ENCODE measurements at places on chromosomes 4 and X. TPM values are rescaled to one million over a fixed set of nuclear protein-coding genes. Genes with fewer than 3 reads are reported as not detected.

Gene HDX
- total RNA-seq: 12.6 TPM

GRCh38 chr4:40918330-40918729 lies 168.6 kb downstream of the NSUN7 start:
- H3K4me1 ChIP-seq: peaks cover 32% of the 10 kb centered on the region
- H3K27ac ChIP-seq: peak overlapping the region; percentile 54
- H3K27me3 ChIP-seq: no peaks in the 10 kb centered on the region
- DNase-seq: no peak

Gene CXCL1
- 0.74 TPM for total RNA-seq

Gene RRH
- 0.29 TPM for total RNA-seq

Gene DLG3
- total RNA-seq: 44.0 TPM

GRCh38 chr4:119038116-119038841 lies 97.4 kb upstream of the MYOZ2 start:
- DNase-seq: no peak
- H3K36me3 ChIP-seq: peaks cover 3% of the 10 kb centered on the region
- H3K4me3 ChIP-seq: no peak overlapping the region
- peaks cover 32% of the 10 kb centered on the region for H3K4me1 ChIP-seq

Gene IRF2
- total RNA-seq: 15.8 TPM

DNA sequence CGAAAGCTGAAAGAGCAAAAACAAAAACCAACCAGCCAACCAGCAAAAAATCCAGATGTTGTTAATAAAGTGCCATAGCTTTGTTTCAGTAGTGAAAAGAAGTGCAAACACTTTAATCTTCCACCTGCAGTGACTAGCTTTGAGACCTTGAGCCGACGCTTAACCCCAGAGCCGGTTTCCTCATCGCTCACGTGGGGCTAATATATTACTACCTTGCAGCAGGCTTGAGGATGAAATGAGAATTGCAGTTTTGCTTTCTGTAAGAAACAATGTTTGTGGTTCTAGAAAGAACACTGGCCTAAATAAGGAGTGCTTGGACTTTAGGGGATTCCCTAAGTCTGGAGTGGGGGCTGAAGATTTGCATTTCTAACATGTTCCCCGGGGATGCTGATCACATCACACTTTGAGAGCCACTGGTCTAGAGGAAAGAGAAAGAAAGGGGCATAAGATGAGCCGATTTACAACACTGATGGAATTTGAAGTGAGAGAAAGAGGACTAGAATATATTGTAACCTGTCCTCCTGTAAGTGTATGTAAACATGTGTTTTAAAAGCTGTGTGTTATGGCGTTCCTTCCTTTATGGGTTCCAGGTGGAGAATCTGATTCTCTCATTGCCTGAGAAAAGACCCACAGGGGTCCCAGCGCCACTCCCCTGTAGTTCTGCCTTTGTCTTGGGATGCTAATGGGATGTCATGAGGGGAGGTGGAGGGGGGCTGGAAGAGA lies 1.4 kb downstream of the FGF2 start:
- peaks cover 15% of the 10 kb centered on the region for H3K4me1 ChIP-seq
- H3K27ac ChIP-seq: peak overlapping the region; percentile 64
- no peaks in the 10 kb centered on the region for H3K36me3 ChIP-seq
- DNase-seq: no peak

Gene AMTN
- not detected for total RNA-seq

GRCh38 chr4:107449611-107450369 lies 270.2 kb downstream of the PAPSS1 start:
- no peak for DNase-seq
- no peaks in the 10 kb centered on the region for H3K27me3 ChIP-seq
- peaks cover 9% of the 10 kb centered on the region for H3K4me1 ChIP-seq
- H3K36me3 ChIP-seq: peaks cover 2% of the 10 kb centered on the region
- no peak overlapping the region for H3K4me3 ChIP-seq

DNA sequence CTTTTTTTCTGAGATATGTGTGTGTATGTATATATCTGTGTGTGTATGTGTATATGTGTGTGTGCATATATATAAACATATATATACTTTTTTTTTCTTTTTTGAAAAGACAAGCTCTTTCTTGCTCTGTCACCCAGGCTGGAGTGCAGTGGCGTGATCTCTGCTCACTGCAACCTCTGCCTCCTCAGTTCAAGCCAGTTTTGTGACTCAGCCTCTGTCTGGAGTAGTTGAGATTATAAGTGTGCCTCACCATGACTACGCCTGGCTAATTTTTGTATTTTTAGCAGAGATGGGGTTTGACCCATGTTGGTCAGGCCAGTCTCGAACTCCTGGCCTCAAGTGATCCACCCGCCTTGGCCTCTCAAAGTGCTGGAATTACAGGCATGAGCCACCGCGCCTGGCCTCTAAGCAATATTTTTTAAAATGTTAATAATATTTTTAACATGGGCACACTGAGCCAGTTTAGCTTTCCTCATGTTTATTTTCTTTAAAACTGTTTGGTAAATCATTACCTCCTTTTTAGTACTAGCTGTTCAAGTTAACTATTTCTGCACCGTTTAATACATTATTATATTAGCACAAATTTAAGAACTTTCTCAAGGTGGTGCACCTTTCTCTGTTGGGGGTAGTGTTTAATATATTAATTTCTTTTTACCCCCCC lies 33.3 kb downstream of the BBS12 start:
- no peaks in the 10 kb centered on the region for H3K36me3 ChIP-seq
- H3K27me3 ChIP-seq: no peaks in the 10 kb centered on the region
- peaks cover 10% of the 10 kb centered on the region for H3K4me1 ChIP-seq
- no peak overlapping the region for H3K4me3 ChIP-seq

Gene IL13RA1
- 24.5 TPM for total RNA-seq

Gene RAB41
- total RNA-seq: not detected

Gene CCNB3
- 0.36 TPM for total RNA-seq

Gene IQSEC2
- 22.2 TPM for total RNA-seq

Gene GPR34
- not detected for total RNA-seq

DNA sequence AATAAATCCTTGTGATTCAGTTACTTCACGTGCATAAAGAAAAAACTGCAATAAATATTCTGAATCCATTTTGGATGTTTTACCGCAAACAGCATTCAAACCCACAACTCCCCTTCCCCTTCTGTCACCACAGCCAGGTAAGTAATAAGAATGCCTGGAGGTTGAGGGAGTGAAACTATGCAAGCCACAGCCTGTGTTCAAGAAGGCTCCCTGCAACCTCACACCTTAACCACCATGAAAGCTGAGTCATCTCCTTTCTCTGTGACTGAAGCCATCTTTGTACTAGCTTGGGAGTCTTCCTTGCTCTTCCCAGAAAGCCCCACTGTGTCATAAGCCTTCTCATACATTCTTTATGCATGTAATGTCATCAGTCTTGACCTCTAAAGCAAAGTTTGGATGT lies 297.0 kb upstream of the PUDP start:
- H3K4me3 ChIP-seq: no peak overlapping the region
- no peak overlapping the region for H3K27ac ChIP-seq
- DNase-seq: no peak

Gene MTMR8
- 3.0 TPM for total RNA-seq

Gene GSTCD
- 20.5 TPM for total RNA-seq

Gene SPANXN3
- total RNA-seq: not detected

- H3K27me3 ChIP-seq: no peaks in the 10 kb centered on the region
- DNase-seq: no peak
- H3K4me1 ChIP-seq: no peaks in the 10 kb centered on the region
Observed at GRCh38 chr4:164446516-164446915, 307.4 kb upstream of the SMIM31 start.

- no peak overlapping the region for H3K27ac ChIP-seq
- peaks cover 2% of the 10 kb centered on the region for H3K4me1 ChIP-seq
- no peak for DNase-seq
- peaks cover 7% of the 10 kb centered on the region for H3K36me3 ChIP-seq
- no peaks in the 10 kb centered on the region for H3K27me3 ChIP-seq
Observed at GRCh38 chr4:173252024-173252935, 81.9 kb downstream of the HMGB2 start.

DNA sequence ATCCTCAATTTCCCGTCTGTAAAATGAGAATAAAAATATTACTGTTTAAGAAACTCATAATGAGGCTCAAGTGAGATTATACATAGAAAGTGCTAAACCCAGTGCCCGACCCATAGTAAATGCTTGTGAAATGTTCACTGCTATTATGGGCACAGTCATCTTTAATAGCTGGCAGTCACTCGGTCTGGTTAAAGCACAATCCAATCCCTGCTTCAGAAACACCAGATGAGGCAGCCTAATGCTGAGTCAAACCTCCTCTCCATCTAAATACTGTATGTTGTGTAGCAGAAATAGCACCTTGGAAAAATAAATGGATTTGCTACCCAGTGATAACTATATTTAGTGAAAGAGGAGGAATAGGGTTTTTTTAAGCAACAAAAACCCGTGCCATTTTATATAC lies 14.5 kb downstream of the EVC2 start:
- DNase-seq: no peak
- H3K27me3 ChIP-seq: no peaks in the 10 kb centered on the region
- H3K36me3 ChIP-seq: peaks cover 29% of the 10 kb centered on the region
- H3K27ac ChIP-seq: no peak overlapping the region
- H3K4me3 ChIP-seq: no peak overlapping the region

GRCh38 chrX:1477801-1478458 lies 25.2 kb upstream of the ASMTL start:
- H3K27ac ChIP-seq: no peak overlapping the region
- DNase-seq: no peak
- no peaks in the 10 kb centered on the region for H3K36me3 ChIP-seq
- H3K27me3 ChIP-seq: peaks cover 3% of the 10 kb centered on the region

Gene ATG4A
- total RNA-seq: 9.9 TPM

GRCh38 chr4:120777459-120777858 lies 145.1 kb downstream of the PRDM5 start:
- DNase-seq: no peak
- H3K27me3 ChIP-seq: no peaks in the 10 kb centered on the region
- peaks cover 15% of the 10 kb centered on the region for H3K4me1 ChIP-seq
- H3K4me3 ChIP-seq: no peak overlapping the region
- peaks cover 9% of the 10 kb centered on the region for H3K36me3 ChIP-seq

Gene ZCCHC18
- 4.7 TPM for total RNA-seq

DNA sequence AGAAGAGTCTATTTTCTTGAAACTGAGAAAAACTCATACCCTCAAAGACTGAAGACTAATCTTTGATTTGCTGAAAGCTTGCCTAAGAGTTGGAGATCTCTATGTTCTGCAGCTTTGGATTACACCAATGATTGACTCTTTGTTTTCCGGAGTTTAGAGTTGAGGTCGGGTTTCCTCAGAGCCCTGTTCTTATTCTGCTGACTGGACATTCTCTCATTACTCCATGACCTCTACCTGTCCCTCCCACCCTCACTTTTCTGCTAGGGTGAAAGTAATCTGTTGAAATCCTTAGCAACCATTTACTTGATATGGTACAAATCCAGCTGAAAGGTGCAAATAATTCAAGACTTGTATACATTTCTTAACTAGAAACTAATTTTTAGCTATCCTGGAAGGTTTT lies 421.5 kb upstream of the FRG1 start:
- no peaks in the 10 kb centered on the region for H3K27me3 ChIP-seq
- H3K36me3 ChIP-seq: no peaks in the 10 kb centered on the region
- H3K4me3 ChIP-seq: no peak overlapping the region

GRCh38 chrX:39895218-39896110 lies 202.3 kb downstream of the BCOR start:
- H3K4me3 ChIP-seq: no peak overlapping the region
- H3K27me3 ChIP-seq: no peaks in the 10 kb centered on the region
- DNase-seq: no peak

DNA sequence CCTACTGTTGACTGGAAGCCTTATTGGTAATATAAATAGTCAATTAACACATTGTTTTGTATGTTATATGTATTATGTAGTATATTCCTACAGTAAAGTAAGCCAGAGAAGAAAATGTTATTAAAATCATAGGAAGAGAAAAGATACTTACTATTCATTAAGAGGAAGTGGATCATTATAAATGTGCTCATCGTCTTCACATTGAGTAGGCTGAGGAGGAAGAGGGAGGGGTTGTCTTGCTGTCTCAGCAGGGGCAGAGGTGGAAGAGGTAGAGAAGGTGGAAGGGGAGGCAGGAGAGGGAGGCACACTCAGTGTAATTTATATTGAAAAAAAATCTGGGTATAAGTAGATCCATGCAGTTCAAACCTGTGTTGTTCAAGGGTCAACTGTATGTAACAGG lies 10.6 kb downstream of the CDKL5 start:
- no peaks in the 10 kb centered on the region for H3K27me3 ChIP-seq
- peaks cover 2% of the 10 kb centered on the region for H3K36me3 ChIP-seq
- H3K4me1 ChIP-seq: no peaks in the 10 kb centered on the region
- no peak for DNase-seq
- no peak overlapping the region for H3K27ac ChIP-seq

Gene UCHL1
- 181 TPM for total RNA-seq

GRCh38 chr4:107548211-107548905 lies 171.7 kb downstream of the PAPSS1 start:
- H3K4me3 ChIP-seq: peak overlapping the region; percentile 22
- no peaks in the 10 kb centered on the region for H3K27me3 ChIP-seq
- peaks cover 8% of the 10 kb centered on the region for H3K4me1 ChIP-seq
- H3K27ac ChIP-seq: peak overlapping the region; percentile 70
- DNase-seq: no peak

- H3K27me3 ChIP-seq: peaks cover 38% of the 10 kb centered on the region
- H3K36me3 ChIP-seq: no peaks in the 10 kb centered on the region
- H3K4me1 ChIP-seq: peaks cover 10% of the 10 kb centered on the region
- H3K27ac ChIP-seq: no peak overlapping the region
Observed at GRCh38 chrX:107744868-107745267, 30.7 kb downstream of the TSC22D3 start.

Gene ITGB1BP2
- 4.4 TPM for total RNA-seq

DNA sequence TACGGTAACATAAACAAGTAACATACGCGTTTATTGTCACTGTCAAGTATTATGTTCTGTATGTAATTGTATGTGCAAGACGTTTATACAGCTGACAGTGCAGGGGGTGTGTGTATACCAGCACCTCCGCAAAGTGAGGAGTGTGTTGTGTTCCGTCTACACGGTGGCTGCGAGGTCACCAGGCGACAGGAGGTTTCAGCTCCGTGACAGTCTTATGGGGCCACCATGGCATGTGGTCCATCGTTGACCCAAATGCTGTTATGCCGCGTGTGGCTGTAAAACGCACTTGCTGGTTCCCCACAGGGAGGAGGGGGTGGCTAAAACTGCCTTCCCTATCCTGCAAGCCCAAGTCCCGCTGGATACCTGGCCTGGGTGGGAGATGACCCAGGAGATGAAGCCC lies 25.0 kb downstream of the NSG1 start:
- DNase-seq: no peak
- H3K4me3 ChIP-seq: no peak overlapping the region
- H3K36me3 ChIP-seq: peaks cover 23% of the 10 kb centered on the region
- H3K27ac ChIP-seq: no peak overlapping the region

DNA sequence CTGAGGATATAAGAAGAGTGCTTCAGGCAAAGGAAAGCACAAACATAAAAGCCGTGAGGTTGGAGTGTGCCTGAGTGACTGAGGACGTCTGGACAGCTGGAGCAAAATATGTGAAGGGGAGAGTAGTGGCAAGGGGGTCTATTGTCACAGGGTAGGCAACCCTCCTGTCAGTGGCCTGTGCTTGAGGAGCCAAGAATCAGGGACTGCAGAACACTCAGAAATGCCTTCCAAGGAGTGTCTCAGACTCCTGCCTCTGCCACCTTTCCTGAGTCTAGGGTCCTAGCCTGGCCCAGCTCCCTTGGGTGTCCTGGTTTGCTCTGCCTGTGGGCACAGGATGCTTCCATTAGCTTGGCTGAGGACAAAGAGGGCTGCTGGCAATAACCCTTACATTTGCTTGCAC lies 152.5 kb upstream of the PJA1 start:
- no peak for DNase-seq
- no peaks in the 10 kb centered on the region for H3K27me3 ChIP-seq
- no peak overlapping the region for H3K4me3 ChIP-seq
- H3K36me3 ChIP-seq: no peaks in the 10 kb centered on the region
- peaks cover 10% of the 10 kb centered on the region for H3K4me1 ChIP-seq

GRCh38 chrX:23799469-23800065 lies 16.6 kb downstream of the SAT1 start:
- DNase-seq: no peak
- no peaks in the 10 kb centered on the region for H3K36me3 ChIP-seq
- peaks cover 59% of the 10 kb centered on the region for H3K4me1 ChIP-seq
- H3K27me3 ChIP-seq: no peaks in the 10 kb centered on the region

Data from mesothelial cell of epicardium (in vitro differentiated cells).